ENCODE measurements at places on chromosomes 2 and 18.
A peak's percentile ranks its signal among the peaks of the same experiment; 100 is the strongest.

- DNase-seq: peak; percentile 3
These were observed 657 bp downstream of the SGPP2 start for GRCh38 chr2:222424729-222425671.

DNA sequence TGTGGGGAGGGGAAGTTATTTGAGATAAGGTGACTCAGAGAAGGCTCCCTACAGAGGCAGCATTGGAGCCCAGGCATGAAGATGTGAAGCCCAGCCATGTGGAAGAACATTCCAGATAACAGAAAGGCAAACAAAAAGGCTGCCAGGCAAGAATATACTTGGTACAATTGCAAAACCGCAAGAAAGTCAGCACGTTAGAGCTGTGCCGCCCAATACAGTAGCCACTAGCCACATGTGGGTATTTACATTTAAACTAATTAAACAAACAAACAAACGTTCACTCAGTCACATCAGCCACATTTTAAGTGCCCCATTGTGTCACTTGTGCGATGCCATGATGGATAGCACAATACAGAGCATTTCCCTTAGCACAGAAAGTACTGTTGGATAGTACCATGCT, 179.6 kb downstream of the SATB2 start:
- DNase-seq: peak; percentile 56

GRCh38 chr2:132581991-132582738, 87.8 kb downstream of the LYPD1 start:
- no peak for DNase-seq

DNA sequence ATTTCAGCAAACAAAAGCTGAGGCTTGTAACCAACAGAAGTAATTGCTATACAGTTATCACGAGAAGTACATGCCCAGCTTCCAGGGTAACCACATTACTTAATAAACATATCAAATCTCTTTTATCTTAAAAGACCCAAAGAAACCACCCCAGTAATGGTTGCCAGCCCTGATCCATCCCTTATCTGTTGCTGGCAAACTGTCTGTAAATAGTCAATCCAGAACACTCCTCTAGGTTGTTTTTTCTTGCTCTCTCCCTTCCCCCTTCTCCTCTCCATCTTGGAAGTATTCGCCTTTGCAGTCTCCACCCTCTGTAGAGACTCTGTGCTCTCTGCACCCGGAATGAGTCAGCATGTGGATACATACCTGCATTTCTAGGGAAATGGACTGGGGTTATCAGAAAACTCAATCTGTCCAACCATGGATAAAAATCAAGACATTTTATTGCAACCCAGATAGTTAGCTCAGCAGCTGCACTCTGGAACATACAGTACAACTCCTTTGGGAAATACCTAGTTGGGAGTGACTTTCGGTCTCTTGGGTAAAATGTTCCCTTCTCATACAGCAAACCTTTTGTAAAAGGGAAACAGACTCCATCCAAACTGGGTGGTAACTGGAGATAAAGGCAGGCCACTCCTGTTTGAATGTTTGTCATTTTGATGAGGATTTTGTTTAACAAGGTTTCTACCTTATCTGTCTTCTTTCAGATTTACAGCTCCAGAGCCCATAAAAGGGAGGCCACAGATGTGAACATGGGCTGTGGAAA, 123.5 kb upstream of the FOSL2 start:
- peak; percentile 62 for DNase-seq

DNA sequence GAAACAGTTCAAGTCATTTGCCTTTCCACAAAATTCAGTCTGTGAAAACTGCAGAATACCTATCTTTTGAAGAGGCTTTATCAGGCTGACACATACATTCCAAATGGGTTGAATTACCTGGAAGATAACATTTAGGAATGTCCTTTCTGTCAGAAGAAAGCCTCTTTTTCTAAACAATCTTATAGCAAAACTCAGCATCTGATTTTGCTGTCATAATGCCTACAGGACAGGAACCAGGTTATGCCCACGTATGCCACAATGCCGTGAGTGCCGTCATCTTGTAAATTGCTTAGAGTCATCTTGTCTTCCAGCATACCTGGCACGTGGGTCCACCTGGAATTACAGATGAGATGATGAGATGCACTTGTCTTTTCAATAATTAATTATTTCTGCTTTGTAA, 275.3 kb downstream of the ALPK2 start:
- DNase-seq: no peak

DNA sequence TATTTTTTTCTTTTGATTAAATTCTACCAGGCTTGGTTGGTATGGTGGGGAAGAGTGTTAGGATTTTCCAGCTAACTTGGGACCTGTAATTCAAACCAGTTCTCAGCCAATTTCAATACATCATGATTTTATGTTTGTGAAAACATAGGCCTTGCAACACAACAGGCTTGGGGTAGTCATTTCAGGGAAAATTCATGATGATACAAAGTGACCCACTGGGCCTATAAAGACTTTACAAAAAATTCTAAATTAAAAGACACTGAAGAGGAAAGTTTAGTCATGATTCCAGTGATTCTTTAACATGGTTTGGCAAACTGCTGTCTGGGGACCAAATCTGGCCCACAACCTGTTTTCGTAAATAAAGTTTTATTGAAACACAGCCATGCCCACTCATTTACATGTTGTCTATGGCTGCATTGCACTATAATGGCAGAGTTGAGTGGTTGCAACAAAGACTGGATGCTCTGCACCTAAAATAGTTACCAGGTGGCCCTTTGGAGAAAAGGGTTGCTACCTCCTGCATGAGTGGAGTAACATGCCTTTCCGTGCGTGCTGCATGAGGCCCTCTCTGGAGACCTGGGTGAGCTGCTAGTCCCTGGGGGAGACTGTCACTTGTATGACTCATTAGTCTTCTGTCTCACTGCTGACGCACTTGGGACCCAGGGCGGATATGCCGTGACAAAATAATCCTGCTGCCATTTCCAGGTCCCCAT, 73.6 kb downstream of the NPAS2 start:
- peak; percentile 63 for DNase-seq

DNA sequence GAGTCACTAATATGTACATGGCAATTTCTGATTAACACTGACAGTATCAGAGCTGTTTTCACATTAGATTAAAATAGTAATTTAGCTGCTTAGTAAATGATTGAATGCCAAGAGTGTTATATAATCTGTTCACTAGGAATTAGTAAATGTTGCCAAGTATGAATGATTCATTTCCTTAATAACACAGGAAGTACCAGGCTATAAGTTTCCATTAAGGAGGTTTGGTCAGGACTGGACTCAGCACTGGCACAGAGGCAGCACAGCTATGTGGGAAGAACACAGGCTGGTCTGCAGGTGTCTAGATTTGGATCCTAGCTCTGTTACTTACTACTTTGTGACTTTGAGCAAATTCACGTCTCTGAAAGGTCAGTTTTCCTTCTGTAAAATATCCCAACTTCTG, 97.2 kb downstream of the TDRD15 start:
- no peak for DNase-seq

GRCh38 chr2:218865999-218866398, 6.4 kb downstream of the WNT6 start:
- no peak for DNase-seq

DNA sequence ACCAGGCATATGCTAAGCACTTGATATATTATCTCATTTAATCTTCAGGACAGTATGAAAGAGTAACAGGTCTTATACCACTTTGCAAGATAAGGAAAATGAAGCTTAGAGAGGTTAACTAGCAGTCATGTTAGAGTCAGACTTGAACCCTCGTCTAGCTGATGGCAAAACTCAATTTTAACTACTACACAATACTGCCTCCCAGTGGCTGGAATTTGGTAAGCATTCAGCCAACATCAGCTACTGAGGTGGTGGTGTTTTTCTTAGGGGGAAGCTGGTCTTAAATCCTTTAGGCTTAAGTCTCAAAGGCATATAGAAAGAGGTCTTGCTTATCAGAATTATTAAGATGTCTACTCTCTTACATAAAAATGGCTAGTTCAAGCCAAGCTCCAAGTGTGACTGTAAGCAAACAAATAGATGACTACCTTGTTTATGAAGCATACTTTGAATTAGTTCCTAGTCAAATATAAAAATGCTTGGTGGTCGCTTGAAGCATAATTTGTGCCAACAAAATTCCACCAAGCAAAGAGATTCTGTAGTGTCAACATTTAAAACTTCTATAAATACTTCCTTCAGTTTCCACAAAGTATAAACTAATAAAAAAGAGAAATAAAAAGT, 325.4 kb upstream of the FIGN start:
- peak; percentile 30 for DNase-seq

Data from fibroblast of skin of right biceps (primary cell).